Pancreas (tissue), 10 donors: ENCODE measurements at places on chromosomes 12 and 14. TPM values are rescaled to one million over a fixed set of nuclear protein-coding genes. Genes with fewer than 3 reads are reported as not detected.

Gene NFE2
- total RNA-seq, result 0.58 TPM

Gene KRT83
- total RNA-seq, result not detected

Gene DCAF5
- 23.7 TPM for total RNA-seq

Gene GLIPR1L2
- total RNA-seq, result 1.2 TPM

Gene VDR
- total RNA-seq, result 5.1 TPM

Gene GPR84
- total RNA-seq, result not detected

Gene SYCP3
- total RNA-seq, result 0.06 TPM

Gene FOXN4
- not detected for total RNA-seq

Gene PARPBP
- total RNA-seq, result 0.51 TPM

Gene BCL2L14
- total RNA-seq, result 4.5 TPM

Gene PRR4
- 0.83 TPM for total RNA-seq

Gene RDH12
- total RNA-seq, result 1.4 TPM

Gene POMT2
- total RNA-seq, result 11.9 TPM

Gene LMNTD1
- total RNA-seq, result 0.55 TPM

Gene CLEC1B
- total RNA-seq, result not detected

Gene CCDC38
- not detected for total RNA-seq

Gene PRB2
- total RNA-seq, result not detected

Gene ANKS1B
- total RNA-seq, result 1.7 TPM

Gene ANO2
- total RNA-seq, result 0.93 TPM

Gene PTGR2
- 5.4 TPM for total RNA-seq

Gene CLEC6A
- not detected for total RNA-seq

Gene HECTD4
- total RNA-seq, result 17.9 TPM

Gene KLHL42
- total RNA-seq, result 15.9 TPM

Gene PRKAB1
- 20.5 TPM for total RNA-seq

Gene DHRS2
- 7.7 TPM for total RNA-seq
